ENCODE measurements at places on chromosomes 1 and 21. TPM values are rescaled to one million over a fixed set of nuclear protein-coding genes. Genes with fewer than 3 reads are reported as not detected.

PTAFR gene
- total RNA-seq = 0.11 TPM

TGFB2 gene
- total RNA-seq = 8.6 TPM

C1orf87 gene
- total RNA-seq = not detected

PIP5K1A gene
- total RNA-seq = 52.8 TPM

C1orf115 gene
- 5.9 TPM for total RNA-seq

CCDC24 gene
- 8.2 TPM for total RNA-seq

CEP170 gene
- 24.8 TPM for total RNA-seq

CD53 gene
- total RNA-seq = not detected

TINAGL1 gene
- 0.55 TPM for total RNA-seq

Measured in A549 treated with AZD2906 at 1 μM for 4 hours (cell line).